ENCODE measurements at places on chromosomes 12 and 14.

GRCh38 chr12:39931857-39932256 is 174.0 kb downstream of the SLC2A13 start:
- no peak for DNase-seq

DNA sequence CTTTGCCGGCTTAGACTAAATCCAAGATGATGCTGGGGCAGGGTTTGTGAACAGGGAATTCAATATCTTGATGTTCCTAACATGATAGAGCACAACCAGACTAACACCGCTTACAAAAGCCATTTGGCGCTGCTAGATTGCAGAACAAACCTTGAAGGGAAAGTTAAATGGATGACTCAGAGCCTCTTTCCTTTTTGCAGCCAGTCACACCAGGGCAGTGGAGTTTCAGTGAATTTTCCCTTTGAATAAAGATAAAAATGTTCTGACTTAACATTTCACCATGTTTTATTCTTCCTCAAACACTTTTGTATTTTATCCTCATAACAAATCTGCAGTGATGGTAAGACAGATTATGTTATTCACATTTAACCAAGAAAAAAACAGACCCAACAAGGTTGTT is 47.3 kb downstream of the PDE6H start:
- DNase-seq: no peak

- no peak for DNase-seq
These were observed 11.9 kb upstream of the TNFAIP2 start for GRCh38 chr14:103111232-103111868.

- no peak for DNase-seq
These were observed 12.7 kb downstream of the PLBD2 start for GRCh38 chr12:113370923-113371682.

GRCh38 chr12:91622981-91623380 is 440.4 kb upstream of the DCN start:
- no peak for DNase-seq

- peak; percentile 95 for DNase-seq
These were observed 50.8 kb downstream of the TTLL5 start for GRCh38 chr14:75711796-75712211.

GRCh38 chr14:59698793-59699192 is 122.2 kb upstream of the CCDC175 start:
- DNase-seq: peak; percentile 28

- DNase-seq: no peak
These were observed 142.9 kb downstream of the NAV3 start for GRCh38 chr12:77973579-77973978.

DNA sequence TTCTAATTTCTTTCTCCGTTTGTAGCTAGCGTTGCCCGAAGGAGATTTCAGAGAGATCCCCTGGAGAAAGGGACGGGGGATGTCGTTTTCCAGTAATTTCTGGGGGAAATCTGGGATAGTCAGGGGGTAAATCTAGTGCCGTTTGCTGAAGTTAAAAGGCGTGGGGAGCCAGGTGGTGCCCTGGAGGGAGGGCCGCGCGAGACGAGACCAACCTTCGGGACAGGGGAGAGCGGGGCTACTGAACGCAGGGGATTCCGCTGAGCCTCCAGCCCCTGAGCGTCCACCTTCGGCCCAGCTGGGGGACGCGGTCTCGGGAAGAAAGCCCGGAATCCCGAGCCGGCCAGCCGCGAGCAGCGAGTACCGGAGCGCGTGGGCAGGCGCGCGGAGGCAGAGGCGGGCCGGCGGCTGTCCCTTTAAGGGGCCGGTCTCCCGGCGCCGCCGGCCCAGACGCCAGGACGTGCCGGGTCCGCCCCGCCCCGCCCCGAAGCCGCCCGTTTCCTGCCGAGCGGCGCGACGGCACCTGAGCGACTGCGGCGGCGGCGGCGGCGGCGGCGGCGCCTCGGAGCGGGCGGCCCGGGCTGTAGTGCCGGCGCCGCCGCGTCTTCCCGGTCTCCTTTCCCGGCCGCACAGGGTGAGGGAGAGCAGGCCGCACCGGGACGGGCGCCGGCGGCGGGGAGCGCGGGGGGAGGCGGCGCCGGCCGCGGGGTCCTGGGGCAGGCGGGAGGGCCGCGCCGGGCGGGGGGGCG is at the start of gene KTN1:
Gene KTN1, plus strand, starts transcription at position 484 of the 746 bp plus-strand sequence. CDS start 31,842 bp downstream, outside the sequence.
- DNase-seq: peak; percentile 57

DNA sequence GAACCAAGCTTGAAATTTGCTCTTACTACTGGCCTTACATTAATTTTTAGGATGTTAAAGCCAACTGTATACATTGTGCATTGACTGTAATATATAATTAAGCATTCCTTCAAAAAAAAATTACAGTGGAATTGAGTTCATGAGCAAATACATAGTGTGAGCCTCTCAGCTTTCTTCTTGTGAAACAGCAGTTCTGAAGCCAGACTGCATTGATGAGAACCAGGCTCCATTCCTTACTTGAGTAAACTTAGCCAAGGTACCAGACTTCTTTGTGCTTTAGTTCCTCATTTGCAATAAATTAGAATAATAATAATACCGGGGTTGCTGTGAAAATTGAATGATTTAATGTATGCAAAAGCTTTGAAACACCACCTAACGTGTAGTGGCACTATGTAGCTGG is 169.5 kb downstream of the ANO4 start:
- no peak for DNase-seq

DNA sequence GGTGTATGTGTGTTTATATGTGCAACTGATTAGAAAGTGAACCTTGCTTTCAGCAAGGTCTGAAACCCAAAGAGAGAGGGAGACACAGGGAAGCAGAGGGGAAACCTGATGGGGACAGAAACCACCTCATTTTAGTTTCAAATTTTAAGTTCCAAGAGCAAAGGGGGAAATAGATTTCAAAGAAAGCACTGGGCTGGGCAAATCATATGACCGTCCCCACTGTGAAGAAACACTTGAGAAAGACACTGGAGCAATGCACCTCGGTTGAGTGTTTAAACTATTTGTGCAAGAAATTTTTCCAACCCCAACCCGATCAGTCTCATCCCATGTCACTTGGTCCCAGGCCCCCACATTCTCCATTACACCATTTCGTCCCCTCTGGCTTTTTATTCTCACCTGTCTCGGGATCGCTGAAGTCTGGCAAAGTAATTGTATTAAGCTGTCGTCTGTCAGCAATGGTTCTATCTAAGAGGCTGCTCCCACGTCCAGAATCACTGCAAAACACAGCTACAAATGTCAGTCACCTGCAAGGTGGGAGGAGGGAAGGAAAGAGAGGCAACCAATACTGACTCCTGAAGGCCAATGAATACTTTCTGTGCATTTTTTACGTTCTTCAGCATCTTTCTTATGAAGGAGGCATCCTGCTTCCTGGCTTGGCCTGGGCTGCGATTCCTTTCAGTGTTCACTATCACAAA is 205.7 kb downstream of the TTC7B start:
- DNase-seq: no peak

- DNase-seq: no peak
These were observed 87.9 kb downstream of the ATP23 start for GRCh38 chr12:58029260-58029659.

DNA sequence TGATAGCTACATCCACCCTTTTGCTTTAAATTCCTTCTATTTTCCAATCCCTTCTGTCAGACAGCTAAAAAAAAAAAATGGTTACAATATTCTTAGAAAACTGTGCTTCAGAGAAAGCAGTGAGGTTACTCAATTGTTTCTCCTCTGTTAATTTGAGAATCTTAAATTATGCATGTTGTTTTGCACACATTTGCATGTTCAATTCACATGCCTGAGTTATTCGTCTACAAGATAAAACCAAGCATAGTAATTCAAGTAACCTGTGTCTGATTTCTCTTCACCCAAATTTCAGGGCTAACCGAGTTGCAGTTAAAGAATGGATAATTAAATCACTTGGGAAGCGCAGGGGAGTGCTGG is 81.0 kb upstream of the MED13L start:
- no peak for DNase-seq

GRCh38 chr14:30994681-30995620 is 30.5 kb upstream of the AP4S1 start:
- no peak for DNase-seq

DNA sequence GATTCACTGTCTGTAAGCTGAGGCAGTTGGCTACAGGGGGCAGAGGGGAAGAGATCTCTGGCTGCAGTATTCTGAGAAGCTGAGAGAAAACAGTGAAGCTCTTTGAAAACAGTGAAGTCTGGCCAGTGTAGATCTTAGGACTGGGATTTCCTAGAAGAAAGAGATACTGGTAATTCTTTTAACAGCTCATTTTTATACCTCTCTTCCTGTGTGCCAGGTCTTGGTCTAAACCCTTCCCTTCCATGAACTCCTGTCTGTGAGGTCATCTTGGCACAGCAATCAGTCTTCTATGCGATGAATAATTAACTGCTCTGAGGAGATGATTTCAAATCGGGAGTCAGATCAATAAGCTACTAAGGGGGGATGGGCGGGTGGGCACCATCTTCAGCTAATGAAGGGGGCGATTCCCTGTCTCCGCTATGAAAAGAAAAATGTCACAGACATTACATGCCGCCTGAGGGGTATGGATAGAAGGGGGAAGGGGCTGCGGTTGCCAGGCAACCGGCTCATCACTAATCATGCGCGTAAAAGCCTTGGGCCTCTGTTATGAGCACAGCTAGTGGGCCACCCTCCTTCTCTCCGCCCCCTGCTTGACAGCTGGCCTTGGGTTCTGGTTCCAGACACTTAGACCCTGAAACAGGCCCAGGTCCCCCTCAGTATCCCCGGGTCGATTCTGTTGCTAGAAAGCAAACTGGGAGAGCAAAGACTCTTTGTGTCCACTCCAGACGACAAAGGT is 75.3 kb upstream of the CEP83 start:
- DNase-seq: no peak

DNA sequence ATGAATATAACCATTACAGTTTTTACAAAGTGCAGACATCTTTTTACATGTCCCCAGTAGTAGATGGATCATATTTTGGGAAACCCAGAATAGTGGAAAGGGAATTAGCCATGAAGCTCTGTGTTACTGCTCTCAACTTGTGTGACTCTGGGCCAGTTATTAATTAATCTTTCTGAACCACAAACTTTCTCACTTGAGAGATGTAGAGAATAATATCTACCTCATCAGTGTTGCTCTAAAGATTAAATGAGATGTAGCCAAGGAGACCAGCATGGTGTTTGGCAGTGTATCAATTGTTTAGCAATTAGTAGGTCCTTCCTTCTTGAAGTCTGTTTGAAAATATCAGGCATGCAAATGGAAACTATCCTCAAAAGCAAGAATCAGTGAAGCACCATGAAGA is 169.2 kb downstream of the TMTC2 start:
- DNase-seq: no peak

GRCh38 chr14:36055681-36056225 is 120.8 kb downstream of the PTCSC3 start:
- DNase-seq: no peak

DNA sequence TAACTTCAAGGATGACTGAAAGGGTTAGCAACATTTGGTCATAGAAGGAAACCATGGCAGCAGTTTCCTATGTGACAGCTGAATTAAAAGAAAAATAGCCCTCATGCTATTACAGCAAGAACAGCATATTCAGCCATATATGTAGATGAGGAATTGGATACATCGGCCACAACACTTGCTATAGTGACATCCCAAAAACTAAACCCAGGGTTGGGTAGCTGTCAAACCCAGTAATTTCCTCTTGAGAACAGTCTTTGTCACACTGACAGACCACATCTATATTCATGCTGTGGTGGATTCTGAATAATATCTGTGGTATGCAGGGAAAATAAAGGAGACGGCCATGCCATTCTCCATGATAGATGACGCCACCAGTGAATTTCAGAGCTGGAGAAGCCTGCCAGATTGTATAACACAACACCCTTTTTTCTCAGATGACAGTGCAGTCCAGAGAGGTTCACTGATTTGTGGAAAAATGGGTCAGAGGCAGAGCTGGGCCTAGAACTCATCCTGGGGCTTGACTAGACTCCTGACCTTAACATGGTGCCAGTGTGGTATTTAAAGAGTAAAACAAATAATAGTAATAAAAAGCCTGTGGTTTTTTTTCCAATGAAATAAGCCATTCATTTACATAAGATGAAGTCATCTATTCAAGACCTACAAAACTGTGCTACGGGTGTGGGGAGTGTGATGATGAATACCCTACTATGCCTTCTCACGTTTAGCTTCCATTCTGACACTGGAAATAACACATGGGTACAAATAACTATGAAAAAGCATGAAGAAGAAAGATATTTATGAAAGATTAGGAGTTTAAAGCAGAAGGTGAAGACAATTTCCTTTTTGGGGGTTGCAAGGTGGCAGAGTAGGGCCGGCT is 32.3 kb downstream of the EFCAB11 start:
- peak; percentile 14 for DNase-seq

GRCh38 chr12:5889381-5890047 is 55.5 kb downstream of the ANO2 start:
- peak; percentile 41 for DNase-seq

- DNase-seq: no peak
These were observed 292.1 kb downstream of the GLT1D1 start for GRCh38 chr12:129145381-129145780.

DNA sequence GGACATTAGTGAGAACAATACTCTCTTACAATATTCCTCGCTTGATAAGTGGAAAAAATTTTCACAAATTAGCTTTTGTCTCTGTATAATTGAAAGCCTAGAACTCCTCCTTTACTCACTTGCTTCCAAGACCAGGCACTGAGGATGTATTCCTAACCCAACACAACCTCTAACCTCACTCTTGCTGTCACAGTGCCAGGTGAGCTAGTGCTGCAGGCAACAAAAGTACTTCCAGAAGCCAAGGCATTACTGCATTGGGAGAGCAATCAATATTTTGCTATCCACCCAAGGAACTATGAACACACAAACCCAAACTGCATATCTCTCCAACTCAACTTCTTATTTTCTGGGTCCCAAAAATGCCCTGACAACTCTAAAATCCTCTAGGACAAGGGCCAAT is 1081.0 kb downstream of the VRK1 start:
- DNase-seq: no peak

GRCh38 chr12:63420206-63420644 is 248.1 kb downstream of the DPY19L2 start:
- peak; percentile 77 for DNase-seq

GRCh38 chr12:13253966-13254760 is 57.6 kb downstream of the EMP1 start:
- no peak for DNase-seq

- peak; percentile 43 for DNase-seq
These were observed 23.6 kb downstream of the PYGL start for GRCh38 chr14:50920482-50921230.

DNA sequence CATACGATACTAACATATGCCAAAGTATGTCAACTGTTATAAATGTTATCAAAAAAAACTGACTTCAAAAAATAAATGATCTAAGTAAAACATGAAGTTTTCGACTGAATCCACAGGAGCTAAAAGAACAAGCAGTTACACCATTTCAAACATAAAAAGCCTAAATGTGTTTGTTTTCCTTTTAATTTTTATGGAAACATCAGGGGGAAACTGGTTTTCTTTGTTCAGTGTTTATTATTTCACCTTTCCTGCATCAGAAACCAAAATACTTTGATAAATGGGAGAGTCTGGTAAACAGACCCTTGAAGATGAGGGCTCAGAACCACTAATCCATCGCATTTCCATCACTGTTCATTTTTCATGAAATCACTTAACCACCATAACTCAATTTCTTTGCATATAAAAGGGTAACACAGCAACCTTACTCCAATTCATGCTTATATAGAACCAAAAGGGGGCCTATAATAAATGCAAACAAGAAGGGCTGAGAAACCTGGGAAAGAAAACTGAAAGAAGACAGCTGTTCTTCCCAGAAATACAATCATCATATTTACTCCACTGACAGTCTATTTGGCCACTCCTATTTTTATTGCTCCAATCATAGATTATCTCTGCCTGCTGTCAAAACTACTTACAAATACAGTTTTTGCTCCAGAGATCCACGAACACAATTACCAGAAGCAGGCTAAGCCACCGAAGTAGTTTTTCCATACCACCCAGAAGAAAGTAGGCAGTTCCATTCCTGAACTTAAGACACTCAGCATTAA is 17.0 kb downstream of the FGD6 start:
- DNase-seq: no peak

- no peak for DNase-seq
These were observed 17.3 kb downstream of the EPYC start for GRCh38 chr12:90987520-90987919.
